Upper lobe of right lung (tissue), 1 donor: ENCODE measurements at places on chromosomes 12 and 14. TPM values are rescaled to one million over a fixed set of nuclear protein-coding genes. Genes with fewer than 3 reads are reported as not detected.

DNA sequence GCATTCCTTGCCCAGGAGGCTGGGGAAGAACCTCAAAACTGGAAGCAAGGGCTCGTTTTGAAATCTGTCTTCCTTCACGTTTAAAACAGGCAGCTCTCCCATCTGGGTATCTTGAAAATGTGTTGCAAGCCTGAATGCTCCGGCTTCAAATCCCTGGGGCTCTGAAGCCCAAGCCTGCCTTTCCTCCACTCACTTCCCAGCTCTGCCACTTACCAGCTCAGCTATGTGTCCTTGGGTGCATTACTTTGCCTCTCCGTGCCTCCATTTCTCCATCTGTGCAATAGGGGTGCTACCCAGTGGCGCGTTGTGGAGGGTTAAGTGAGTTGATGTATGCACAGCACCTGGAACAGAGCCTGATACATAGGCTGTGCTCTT, 97.6 kb downstream of the GCH1 start:
- DNase-seq: no peak

- DNase-seq: no peak
Observed at GRCh38 chr14:75320196-75320595, 41.6 kb downstream of the FOS start.

DNA sequence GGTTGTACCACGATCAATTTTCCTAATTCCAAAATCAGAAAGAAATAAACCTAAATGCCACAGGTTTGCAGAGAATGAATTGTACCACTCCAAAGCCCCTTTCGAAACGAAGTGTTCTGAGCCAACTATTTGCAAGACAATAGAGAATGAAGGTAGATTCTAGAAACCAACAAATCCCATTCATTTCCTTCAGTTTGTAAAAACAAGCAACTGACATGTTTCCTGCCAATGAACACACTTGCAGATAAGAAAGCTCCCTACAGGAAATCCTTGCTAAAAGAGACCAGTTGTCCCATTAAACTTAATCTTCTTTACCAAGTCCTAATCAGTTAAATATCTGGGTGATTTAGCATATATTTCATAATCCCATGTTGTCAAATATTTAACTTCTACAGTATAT, 198.4 kb upstream of the FOXN3 start:
- DNase-seq: no peak

The NRIP2 gene
- total RNA-seq: 0.61 TPM

The NEUROD4 gene
- total RNA-seq: not detected
